Breast epithelium (tissue), 4 donors: ENCODE measurements at places on chromosomes 13 and 19.
A peak's percentile ranks its signal among the peaks of the same experiment; 100 is the strongest.

DNA sequence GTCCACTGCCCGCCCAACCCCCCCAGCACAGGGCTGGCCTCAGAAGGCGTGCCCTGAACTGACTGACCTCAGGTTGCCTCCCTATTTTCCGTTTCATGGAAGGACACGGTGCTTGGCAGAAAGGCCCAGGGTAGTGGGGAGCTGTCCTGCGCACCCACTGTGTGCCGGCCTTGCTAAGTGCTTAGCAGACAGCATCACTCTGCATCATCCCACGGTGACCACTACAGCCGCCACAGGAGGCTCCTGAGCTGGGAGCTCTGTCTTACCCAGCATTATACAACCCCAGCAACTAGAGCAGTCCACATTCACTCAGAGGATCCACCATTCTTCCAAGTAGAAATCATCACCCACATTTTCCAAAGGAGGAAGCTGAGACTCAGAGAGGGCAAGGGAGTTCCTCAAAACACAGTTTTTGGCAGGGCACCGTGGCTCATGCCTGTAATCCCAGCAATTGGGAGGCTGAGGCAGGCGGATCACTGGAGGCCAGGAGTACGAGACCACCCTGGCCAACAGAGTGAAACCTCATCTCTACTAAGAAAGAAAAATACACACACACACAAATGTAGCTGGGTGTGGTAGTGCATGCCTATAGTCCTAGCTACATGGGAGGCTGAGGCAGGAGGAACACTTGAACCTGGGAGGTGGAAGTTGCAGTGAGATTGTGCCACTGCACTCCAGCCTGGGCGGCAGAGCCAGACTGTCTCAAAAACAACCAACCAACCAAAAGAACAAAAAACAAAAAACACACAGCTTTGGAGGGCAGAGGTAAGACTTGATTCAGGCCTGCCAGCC is 1.6 kb downstream of the SBK2 start:
- H3K27ac ChIP-seq, result no peak overlapping the region
- no peaks in the 10 kb centered on the region for H3K27me3 ChIP-seq
- DNase-seq, result no peak
- no peaks in the 10 kb centered on the region for H3K4me1 ChIP-seq
- no peak overlapping the region for H3K4me3 ChIP-seq

- no peaks in the 10 kb centered on the region for H3K4me1 ChIP-seq
- H3K27ac ChIP-seq, result no peak overlapping the region
- H3K4me3 ChIP-seq, result no peak overlapping the region
- no peaks in the 10 kb centered on the region for H3K36me3 ChIP-seq
These were observed 83.0 kb downstream of the TNFSF11 start for GRCh38 chr13:42656958-42657357.

GRCh38 chr19:14118165-14119051 is 846 bp upstream of the PRKACA start:
- H3K27me3 ChIP-seq, result no peaks in the 10 kb centered on the region
- H3K4me3 ChIP-seq, result peak overlapping the region; percentile 94
- H3K27ac ChIP-seq, result peak overlapping the region; percentile 100
- H3K4me1 ChIP-seq, result peaks cover 14% of the 10 kb centered on the region
- H3K36me3 ChIP-seq, result no peaks in the 10 kb centered on the region

DNA sequence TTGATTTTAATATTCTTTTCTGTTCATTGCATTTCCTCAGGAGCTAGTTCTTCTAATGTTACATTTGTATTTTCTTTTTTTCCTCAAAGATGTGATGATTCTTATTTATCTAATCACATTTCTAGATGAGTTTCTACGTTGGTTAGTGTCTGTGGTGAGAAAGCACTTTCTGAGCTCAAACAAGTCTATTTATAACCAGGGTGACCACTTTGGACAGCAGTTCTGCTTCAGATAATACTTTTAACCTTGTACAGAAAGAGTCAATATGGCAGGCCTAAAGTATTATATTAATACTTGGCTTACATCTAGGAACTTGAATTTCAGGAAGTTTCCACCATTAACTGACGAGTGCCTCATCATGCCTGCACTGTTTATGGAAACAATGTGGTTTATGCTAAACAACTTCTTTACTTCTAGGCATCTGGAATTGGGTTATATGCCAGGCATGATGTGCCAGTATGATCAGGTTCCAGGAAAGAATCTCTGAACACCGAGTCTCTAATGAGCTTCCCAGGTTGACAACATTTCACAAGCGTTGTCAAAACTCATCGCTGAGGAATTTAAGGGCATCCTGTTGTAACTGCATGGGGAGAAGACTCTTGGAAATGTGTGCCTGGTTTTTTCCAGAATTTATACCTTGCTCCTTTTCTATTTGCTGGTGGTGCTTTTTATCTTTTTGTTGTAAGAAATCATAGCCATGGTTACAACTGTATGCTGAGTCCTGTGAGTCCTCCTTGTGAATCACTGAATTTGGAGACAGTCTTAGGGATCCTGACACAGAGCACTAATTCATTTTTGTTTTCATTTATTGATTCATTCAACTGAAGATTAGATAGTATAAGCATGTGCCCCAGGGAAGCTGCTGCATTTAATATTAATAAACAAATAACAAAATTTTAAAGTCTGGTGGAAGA is 344.4 kb upstream of the PCDH9 start:
- no peak for DNase-seq
- H3K36me3 ChIP-seq, result no peaks in the 10 kb centered on the region
- no peak overlapping the region for H3K27ac ChIP-seq
- H3K27me3 ChIP-seq, result no peaks in the 10 kb centered on the region
- H3K4me3 ChIP-seq, result no peak overlapping the region

DNA sequence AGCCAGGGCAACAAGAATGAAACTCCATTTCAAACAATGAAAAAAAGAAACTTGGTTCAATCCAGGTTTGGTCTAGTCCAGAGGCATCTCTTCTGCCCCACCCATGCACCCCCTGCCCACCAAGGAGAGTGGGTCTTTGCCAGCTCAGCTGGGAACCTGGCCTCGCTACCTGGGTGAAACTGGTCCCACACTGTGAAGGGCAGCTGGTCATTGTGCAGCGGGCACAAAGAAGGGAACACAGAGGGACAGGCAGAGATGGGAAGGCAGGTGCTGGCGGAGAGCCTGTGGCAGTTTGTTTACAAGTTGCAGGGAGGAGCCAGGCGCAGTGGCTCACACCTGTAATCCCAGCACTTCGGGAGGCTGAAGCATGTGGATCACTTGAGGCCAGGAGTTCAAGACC is 50.2 kb downstream of the CPAMD8 start:
- no peaks in the 10 kb centered on the region for H3K36me3 ChIP-seq
- no peaks in the 10 kb centered on the region for H3K27me3 ChIP-seq
- no peak overlapping the region for H3K27ac ChIP-seq
- no peak for DNase-seq
- no peaks in the 10 kb centered on the region for H3K4me1 ChIP-seq

DNA sequence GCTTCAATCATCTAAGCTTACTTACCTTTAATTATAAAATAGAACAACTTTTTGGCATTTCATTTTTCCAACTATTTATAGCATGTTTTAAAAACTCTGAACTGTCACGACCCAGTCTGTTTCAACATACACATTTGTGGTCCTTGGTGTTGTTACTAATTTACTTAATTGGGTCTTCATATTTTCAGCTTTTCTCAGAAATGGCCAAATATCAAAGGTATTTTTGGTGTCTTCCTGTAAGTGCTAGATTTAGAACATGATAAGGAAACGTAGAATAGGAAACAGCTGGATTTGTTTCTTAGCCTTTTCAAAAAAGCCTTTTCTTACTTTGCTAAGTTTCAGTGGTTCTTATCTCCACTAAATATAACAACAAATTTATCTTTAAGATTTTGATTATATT is 11.4 kb downstream of the LPAR6 start:
- H3K4me1 ChIP-seq, result peaks cover 14% of the 10 kb centered on the region
- H3K27ac ChIP-seq, result peak overlapping the region; percentile 82
- H3K36me3 ChIP-seq, result no peaks in the 10 kb centered on the region
- no peak for DNase-seq
- no peaks in the 10 kb centered on the region for H3K27me3 ChIP-seq

DNA sequence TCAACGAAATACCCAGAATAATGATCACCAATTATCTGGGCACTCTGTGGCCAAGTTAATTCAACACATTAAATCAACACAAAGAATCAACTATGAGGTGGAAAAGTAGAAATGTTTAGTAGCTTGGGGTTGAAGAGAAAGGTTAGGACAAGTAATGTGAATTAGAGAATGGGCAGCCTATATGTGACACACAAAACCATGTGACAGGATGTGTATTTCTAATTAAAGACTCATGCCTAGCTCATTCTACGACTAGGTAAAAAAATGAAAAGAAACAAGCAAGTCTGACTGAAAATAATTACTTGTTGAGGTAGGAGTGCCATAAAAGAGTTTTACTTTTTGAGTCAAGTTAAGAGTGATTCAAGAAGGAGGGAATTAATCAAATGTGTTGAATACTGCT is 2646.0 kb upstream of the PCDH20 start:
- H3K27ac ChIP-seq, result no peak overlapping the region
- DNase-seq, result no peak
- H3K4me1 ChIP-seq, result no peaks in the 10 kb centered on the region

GRCh38 chr19:52171321-52172169 is at the start of gene ZNF836:
Gene ZNF836 (minus strand): TSS chr19:52171621. CDS start chr19:52168072, 3,549 bp downstream.
- peaks cover 6% of the 10 kb centered on the region for H3K36me3 ChIP-seq
- no peaks in the 10 kb centered on the region for H3K4me1 ChIP-seq
- peak within 1 kb of the TSS; percentile 94 for H3K27ac ChIP-seq
- H3K4me3 ChIP-seq, result peak within 1 kb of the TSS; percentile 73

DNA sequence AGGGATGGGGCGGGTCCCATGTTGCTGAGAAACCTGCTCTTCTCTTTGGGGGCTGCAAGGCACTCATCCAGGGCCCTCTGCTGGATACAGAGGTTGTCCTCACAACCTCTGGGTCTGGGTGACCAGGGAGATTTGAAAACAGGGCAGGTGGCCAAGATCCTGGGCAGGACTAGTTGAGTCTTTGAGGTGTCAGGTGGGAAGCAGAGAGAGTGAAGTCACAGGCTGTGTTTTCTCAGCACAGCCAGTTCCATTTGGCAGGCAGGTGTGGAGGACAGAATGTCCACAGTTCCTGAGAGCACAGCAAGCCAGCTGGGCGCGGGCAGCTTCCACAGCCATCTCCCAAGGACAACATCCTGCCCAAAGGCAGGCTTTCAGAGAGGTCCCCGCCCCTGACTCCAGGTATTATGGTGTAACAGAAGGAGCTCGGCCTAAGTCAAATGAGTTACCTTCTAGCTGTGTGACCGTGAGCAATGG is 118.8 kb downstream of the NUFIP1 start:
- peak; percentile 92 for DNase-seq
- no peak overlapping the region for H3K4me3 ChIP-seq
- H3K27ac ChIP-seq, result peak overlapping the region; percentile 26
- H3K36me3 ChIP-seq, result no peaks in the 10 kb centered on the region
